Esophagus mucosa (tissue), 1 donor: ENCODE measurements at places on chromosomes 3 and 15.
A peak's percentile ranks its signal among the peaks of the same experiment; 100 is the strongest.

DNA sequence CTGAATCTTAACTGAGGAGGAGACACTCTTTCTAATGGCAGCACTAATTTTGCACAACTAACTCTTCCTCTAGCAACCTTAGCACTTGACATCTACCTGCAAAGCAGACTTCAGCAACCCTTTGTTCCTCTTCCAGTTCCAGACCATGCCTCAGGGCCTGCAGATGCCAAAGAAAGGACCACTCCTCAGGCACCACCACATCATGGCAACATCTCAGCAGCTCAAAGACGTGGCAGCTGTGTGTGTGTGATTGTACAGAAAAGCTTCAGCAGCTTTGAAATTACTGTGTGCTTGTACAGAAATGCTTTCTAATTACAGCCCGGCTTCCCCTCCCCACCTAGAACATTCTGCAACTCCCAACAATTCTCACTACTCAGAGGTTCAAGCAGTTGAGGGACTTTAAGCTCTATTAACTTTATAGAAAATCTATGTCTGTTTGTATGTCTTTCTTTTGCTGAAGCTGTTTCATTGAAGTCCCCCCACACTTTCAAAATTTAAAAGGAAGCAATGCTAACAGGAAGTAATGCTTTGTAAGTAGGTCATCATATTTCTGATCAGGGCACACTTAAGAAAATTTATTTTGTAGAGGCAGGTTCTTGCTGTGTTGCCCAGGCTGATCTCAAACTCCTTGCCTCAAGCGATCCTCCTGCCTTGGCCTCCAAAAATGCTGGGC, 115.2 kb downstream of the CD47 start:
- ATAC-seq: no peak

GRCh38 chr15:100248236-100248635, 93.5 kb downstream of the ADAMTS17 start:
- no peak for ATAC-seq

DNA sequence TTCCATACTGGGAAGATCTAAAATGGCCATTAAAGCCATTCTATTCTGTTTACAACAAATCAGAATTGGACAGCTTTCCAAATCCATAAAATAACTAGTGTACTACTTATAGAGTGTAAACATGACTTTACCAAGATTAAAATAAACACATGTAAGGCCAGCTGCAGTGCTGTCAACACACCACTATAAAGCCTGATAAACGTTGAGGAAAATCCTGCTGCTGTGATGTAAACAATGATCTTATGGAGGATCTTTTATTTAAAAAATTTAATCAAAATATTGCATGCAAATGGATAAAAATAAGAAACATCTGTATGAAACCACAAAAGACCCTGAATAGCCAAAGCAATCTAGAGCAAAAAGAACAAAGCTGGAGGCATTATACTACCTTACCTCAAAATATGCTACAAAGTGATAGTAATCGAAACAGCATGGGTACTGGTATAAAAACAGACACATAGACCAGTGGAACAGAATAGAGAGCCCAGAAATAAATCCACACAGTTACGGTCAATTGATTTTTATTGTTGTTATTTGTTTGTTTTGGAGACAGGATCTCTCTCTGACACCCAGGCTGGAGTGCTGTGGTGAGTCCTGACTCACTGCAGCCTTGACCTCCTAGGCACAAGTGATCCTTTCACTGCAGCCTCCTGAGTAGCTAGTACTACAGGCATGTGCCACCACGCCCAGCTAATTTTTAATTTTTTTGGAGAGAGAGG, 428.8 kb upstream of the C2CD4B start:
- no peak for ATAC-seq

GRCh38 chr15:101113114-101114005, 138.5 kb downstream of the CHSY1 start:
- no peak for ATAC-seq

DNA sequence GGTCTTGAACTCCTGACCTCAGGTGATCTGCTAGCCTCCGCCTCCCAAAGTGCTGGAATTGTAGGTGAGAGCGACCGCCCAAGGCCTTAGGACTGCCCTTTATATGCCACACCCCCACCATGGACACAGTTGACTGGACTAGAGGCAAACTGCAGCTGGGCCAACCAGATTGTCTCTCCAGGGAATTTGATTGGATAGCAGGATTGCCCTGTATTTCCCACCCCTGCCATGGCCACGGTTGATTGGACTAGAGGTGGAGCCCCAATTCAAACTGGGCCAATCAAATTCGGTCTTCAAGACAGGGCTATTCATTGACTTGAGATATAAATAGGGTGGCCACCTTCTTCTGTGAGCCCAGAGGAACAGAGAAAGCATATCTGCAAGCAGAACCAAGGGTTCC, 6.9 kb upstream of the CLPX start:
- ATAC-seq: peak; percentile 25

GRCh38 chr3:70849911-70850699, 537.7 kb upstream of the MDFIC2 start:
- ATAC-seq: no peak
